ENCODE measurements at places on chromosomes 6 and 20.

DNA sequence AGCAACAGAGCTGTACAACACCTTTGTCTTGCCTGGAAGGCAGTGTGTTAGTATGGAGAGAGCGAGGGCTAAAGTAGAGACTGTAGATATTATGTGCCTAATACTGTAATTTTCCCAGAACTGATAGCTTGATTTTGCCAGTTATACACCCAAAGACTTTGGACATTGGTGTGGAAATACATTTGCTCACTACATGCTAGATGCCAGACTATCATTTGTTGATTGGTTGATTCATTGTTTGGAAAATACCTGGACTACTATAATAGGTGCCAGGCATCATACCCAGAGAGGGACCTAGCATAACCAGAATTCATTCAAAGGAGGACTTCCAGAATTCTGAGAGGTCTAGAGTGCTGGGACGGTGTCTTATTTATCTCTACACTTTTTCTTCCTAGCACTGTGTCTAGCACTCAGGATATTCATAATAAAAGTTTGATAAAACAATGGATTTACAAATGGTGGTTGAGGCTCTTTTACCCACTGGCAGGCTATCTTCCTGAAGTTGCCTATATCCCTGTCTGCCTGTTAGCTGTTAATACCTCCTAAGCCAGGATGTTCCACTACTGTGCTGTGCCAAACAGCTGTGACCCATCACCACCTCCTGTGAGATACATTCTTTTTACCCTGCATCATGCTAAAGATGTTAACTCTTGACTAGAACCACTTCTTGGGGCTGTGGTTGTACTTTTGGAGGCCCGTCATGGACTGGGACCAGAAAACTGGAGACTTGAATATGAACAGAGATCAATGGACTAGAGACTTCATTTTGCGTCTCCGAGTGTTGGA, 72.2 kb upstream of the FUCA2 start:
- DNase-seq: no peak

GRCh38 chr6:21049148-21049547, 514.9 kb downstream of the CDKAL1 start:
- DNase-seq: no peak

DNA sequence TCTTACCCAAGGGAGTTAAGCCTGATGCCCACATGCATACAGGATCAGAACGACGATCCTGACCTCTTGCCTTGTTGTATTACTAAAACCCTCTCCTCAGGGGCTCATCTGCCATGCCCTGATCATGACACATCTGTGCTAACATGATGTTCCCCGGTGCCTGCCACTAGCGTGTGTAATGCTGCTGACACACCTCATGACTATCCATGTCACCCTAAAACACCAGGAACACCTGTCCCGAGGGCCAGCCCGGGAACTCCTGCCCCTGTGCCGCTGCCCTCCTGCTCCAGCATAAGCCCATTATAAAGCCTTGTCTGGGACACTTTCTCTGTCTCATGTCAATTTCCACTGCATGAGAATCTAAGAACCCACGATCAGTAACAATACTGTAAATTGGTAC, 7.6 kb downstream of the SERPINB6 start:
- no peak for DNase-seq

- DNase-seq: no peak
Measured at GRCh38 chr6:148934961-148935360, 188.1 kb downstream of the UST start.

DNA sequence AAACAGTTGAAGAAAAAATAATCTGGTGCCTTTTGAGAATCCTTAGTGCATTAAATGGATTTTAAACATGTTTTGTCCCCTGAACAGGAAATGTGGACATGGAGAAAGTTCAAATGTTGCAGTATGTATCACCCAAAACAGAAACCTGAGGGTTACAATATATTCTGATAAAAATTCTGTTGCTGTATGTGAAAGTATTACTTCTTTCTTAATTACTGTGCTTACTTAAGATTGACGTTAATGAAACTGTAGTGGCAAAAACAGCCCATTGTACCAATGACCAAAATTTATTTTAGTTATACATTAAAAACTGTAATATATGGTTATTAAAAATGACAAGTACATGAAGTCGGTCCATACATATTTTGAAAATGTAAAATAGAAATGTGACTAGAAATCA, 100.6 kb downstream of the PRDM1 start:
- DNase-seq: no peak

- DNase-seq: no peak
Measured at GRCh38 chr6:139017227-139017626, 11.3 kb upstream of the ABRACL start.

DNA sequence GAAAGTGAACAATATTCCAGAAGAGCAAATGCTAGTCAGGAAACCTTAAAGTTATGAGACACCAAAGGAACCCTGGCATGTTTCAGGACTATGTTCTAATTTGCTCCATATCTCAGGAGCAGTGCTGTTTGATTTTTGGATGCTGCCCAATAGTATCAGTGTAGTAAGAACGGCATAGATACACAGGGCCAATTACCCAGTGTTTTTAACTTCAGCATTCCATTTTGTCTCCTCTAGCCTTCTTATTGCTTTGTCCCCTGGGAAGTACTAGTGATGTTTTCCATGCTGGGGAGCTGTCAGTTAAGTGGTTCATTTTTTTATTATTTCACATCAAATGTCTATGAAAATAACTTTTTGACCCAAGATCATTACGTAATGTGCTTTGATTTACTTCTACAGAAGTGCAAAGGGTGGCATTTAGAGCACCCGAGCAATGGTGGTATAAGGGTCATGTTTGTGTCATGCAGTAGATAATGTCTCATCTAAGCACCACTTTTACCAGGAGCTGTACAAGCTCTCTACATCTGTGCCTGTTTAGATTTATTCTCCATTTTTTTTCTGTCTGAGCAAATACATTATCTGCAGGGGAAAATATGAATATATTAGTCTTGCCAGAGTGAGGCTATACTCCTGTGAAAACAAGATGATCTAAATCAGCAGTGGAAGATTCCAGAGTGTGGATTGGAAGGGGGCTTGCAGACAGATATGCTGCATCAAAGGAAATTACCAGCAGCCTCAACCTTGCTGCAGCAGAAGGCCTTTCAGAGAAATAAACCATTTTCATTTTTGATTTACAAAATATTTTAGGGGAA, 198.8 kb upstream of the OPRM1 start:
- DNase-seq: no peak

DNA sequence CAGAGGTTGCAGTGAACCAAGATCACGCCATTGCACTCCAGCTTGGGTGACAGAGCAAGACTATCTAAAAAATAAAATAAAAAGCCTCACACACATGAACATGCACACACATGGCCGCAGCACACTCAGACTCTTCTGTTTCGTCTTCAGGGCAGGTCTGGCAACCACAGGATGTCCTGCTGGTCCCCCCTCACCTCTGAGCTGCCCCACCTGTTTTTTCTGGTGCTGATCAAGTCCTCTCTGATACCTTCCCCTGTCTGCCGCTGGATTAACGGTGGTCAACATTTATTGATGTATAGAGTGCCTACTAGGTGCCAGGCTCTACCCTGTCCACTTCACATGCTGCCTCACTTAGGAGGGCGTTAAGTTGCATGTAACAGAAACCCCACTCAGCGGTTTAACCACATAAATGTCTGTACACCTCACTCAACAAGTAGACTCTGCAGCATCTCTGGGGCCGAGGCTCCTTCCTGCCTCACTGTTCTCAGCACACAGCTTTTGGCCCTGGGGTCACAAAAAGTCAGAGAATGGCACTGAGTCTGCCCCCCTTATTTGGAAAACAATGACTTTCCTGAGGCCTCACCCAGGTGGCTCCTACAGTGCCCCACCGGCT, 4.5 kb upstream of the AP5S1 start:
- no peak for DNase-seq

GRCh38 chr20:57450931-57451330, 59.7 kb downstream of the RBM38 start:
- no peak for DNase-seq

- no peak for DNase-seq
Measured at GRCh38 chr20:44809380-44810060, 826 bp downstream of the RIMS4 start.

GRCh38 chr6:54646069-54646950, 200.3 kb upstream of the FAM83B start:
- DNase-seq: no peak

DNA sequence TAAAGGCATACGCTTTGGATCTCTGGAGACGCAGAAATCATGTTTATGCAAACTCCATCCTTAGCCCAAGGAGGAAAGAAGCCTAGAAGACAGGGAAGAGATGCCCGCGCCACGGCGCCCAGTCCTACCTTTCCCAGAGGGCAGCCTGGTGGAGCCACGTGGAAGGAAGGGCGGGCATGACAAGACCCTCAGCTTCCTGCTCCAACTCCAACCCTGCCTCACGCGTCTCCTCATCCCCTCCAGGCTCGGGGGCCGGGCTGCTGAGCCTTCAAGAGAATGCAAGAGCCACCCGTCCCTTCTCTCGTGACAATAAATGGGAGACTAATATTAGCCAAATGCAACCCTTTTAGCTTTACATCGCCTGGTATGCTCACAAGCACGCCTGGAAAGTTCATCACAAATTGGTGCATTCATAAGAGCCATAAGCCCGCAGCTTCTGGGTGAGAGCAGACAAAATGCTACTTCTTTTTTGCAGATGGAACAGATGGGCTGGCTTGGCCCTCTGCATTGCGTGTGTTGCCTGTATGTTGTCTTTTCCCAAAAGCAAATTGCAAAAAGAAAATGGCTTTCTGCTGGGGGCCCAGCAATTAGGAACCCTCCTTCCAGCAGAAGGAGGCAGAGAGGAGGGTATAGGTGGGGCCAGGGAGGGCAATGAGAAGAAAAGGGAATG, 8.2 kb upstream of the NTSR1 start:
- no peak for DNase-seq

GRCh38 chr6:168582571-168582981, 141.6 kb downstream of the SMOC2 start:
- DNase-seq: no peak

DNA sequence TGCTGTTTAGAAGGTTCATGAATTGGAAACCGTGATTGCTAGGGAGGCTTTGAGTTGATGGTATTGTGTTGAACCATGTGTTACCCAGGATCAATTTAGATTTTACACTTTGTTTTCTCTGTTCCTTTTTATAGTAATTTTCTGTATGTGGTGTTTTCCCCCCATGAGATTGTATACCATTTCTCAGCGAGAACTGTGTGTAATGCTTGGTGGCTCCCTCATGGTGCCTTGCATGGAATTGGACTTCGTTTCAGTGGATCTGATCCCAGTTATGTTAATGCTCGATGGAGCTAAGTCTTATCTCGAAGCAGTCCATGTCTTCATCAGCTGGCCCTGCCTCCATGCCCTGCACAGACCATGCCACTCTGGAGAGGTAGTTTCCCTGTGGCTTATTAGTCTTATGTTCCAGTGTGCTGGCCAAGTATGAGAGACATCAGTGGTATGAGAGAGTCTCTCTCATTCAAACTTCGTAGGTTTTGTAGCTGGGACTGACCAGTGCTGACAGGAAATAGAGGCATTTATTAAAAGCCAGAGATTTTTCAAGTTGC, 18.7 kb downstream of the PTPN1 start:
- DNase-seq: no peak

DNA sequence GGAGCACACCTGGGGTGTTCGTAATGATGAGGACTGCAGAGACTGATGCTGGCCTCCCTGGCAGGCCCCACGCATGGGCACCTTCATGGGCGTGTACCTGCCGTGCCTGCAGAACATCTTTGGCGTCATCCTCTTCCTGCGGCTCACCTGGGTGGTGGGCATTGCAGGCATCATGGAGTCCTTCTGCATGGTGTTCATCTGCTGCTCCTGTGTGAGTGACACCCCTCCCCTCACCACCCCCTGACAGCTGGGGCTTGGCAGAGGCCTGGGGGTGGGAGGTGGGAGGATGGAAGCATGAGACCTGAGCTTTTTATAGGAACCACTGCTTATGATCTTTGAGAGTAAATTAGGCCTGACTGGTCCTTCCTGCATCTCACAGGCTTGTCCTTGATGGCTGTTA, 6.7 kb downstream of the SLC12A5 start:
- DNase-seq: no peak

GRCh38 chr20:44495802-44496481, 20.3 kb downstream of the TTPAL start:
- DNase-seq: no peak

- DNase-seq: no peak
Measured at GRCh38 chr6:152461556-152461955, 175.6 kb downstream of the SYNE1 start.

DNA sequence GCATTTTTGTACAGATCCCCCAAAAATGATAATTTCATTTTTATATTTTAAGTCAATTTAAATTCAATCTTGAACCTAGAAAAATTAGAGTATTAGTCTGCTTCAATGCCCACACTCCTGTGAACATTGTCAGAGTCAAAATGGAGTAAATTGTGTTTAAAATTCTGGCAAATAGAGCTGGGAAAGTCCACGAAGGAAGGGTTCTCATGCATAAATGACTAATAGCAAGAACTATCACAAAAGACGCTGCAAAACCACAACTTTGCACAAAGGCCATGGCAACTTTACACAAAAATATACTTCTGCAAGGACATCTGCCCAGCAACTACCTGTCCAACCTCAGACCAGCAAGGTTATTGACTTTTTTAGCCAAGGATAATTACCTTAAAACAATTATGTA, 203.2 kb upstream of the SMLR1 start:
- no peak for DNase-seq

- peak; percentile 40 for DNase-seq
Measured at GRCh38 chr20:3749689-3750531, 17.4 kb downstream of the HSPA12B start.

DNA sequence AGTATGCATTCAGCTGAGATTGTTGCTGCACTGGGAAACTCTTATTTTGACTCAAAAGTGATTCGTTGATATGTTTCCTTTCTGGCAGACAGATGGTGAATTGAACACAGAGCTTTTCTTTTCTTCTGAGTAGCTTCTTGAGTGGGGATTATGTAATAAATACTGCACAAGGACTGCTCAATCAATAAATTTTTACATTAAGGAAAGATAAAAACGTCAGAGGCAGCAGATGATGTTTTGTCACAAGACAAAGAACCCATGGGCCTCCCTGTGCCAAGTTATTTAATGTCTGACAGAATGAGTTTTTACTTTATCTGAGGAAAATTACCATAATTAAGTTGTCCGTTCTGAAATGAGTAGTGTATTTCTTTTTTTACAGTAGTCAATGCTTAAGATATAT, 460.3 kb downstream of the UTRN start:
- DNase-seq: no peak

DNA sequence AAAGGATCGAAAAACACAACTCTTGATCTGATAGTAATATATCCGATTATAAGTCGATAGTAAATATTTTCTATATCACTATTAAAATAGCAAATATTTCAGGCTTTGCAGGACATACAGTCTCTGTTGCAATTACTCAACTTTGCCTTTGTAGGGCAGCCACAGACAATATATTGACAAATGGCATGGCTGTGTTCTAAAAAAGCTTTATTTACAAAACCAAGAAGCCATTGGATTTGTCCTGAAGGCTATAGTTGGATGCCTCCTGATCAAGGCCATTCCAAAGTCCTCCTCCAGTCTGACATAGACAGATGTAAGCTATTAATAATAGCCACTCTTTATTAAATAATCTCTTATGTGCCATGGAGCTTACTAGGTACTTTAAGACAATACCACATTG, 5.9 kb downstream of the OCSTAMP start:
- DNase-seq: no peak

- DNase-seq: no peak
Measured at GRCh38 chr6:139852488-139853140, 478.2 kb upstream of the CITED2 start.

- no peak for DNase-seq
Measured at GRCh38 chr6:12014027-12014872, 2.1 kb downstream of the HIVEP1 start.

Data from stimulated activated CD4-positive, alpha-beta T cell treated with anti-CD3 and anti-CD28 coated beads, Interleukin-1b, Interleukin-23, amount 100 ng/mL, for 48 hours (primary cell).